ENCODE measurements at places on chromosomes 1 and 21.

GRCh38 chr21:31900121-31900895, 27.5 kb downstream of the HUNK start:
- no peak for DNase-seq

DNA sequence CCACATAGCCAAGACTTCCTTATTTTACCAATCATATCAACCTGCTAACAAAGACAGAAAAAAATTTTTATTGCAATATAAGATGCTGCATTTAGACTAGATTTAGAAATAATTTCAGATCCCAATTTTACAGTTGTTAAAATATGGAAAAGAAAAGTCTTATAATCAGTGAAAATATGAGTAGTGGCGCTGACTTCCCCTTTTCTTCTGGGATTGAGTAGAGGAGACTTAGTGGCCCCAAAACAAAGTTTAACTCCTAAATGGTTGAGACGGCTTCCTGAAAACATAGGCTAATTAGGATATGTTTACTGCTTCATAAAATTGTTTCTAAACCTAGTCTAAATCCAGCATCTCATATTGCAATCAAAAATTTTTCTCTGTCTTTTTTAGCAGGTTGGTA, 68.4 kb downstream of the RAB3GAP2 start:
- peak; percentile 28 for DNase-seq

DNA sequence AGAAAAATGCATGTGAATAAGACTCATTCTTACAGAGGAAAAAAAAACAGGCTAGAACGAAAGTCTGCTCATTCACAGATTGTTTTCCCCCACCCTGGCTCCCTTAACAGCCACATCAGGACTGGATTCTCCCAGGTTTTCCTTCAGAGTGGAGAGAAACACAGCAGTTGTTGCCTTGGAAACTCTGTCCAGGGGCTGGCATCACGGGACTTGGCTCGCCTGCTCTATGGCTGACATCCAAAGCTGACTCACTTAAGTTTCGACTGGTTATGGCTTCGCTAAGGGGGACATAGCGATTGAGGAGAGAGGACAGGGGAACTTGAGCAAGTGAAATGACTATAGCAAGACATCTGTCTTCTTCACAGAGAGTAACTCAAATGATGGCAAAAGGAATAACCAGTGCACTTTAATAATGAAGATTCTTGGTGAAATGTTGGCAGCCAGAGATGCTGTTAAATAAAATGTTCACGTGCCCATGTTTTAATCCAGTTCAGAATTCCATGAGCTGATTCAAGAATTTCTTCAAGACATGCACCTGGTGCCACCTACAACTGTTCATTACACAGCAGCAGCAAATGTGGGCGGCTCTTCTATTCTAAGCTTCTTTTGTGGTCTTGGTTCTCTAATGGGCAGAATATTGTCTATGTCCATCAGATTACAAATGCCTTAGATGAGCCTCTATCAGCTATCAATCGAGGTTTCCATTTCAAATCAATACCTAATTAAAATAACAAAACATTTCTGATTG, 21.8 kb downstream of the MIS18A start:
- DNase-seq, result peak; percentile 1

DNA sequence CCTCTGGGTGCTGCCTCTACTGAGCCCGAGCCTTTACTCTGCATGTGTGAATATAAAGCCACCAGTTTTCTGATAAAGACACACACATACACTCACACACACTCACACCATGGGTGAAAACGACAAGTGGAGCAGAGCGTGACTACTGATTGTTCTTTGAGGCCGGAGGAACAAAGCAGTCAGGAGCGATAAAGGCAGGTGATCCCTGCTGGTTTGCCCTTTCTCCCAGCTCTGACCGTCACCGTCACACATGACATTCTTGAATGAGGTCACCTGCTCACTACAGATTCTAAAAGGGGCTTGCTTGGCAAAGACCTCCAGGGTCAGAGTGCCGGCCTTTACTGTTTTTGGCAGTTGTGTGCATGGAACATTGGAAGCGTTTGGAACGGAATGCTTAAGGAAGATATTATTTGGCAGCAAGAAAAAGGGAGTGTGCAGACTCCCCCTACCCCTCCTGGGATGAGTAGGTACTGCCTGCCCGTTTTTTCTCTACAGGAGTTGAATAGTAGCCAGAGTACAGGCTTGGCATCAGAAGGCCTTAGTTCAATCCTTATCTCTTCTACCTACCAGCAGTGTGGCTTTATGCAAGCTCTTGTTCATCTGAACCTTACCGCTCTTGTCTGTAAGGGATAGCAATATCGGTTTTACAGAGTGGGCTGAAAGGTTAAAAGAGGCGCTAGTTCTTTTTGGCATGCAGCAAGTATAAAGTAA, 79.7 kb downstream of the PBX1 start:
- DNase-seq, result no peak

GRCh38 chr1:232248276-232248820, 381.6 kb downstream of the SIPA1L2 start:
- DNase-seq, result no peak

- no peak for DNase-seq
Observed at GRCh38 chr1:202170726-202171125, 10.3 kb upstream of the PTPN7 start.

- DNase-seq, result no peak
Observed at GRCh38 chr1:246179401-246179800, 327.7 kb downstream of the SMYD3 start.

DNA sequence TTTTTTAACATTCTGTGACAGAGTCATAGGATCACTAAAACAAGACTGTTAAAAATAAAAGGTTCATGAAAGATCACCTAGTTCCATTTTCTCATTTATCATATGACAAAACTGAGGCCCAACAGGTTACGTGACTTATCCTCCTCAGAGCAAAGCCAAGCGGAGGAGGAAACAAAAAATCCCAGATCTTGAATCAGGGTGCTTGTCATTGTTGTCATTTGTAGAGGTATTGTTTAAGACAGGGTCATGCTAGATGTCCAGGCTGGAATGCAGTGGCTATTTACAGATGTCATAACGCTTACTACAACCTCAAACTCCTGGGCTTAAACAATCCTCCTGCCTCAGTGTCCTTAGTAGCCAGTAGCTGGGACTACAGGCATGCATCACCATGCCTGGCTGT, 293.2 kb downstream of the DSCAM start:
- DNase-seq, result no peak

DNA sequence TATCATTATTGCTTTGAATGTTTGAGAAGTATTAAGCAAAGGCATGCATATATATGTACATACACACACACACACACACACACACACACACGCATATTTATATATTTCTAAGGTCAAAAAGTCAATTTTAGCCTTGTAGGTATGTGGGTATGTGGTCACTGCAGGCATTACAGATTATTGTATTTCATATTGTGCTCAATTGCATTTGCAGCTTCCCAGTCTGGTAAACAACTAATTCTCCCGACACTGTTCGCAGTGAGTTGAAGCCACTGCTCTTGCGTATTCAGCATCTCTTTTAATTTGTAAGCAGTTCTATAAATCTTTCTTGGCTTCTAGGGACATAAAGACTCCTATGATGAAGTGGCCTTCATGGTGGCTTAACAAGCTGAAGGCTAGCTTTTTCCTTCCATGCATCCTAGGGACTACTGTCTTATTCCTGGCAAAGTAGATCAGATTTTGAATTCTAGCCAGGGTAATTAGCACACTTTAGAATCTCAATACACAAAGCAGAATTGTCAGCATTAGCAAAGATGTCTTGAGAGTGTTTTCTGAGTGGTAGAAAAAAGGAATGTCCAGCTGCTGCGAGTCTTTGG, 368.6 kb upstream of the NEGR1 start:
- no peak for DNase-seq

Data from MV-4-11 (cell line).